ENCODE measurements at places on chromosomes 2 and 18.

- no peak for DNase-seq
Observed at GRCh38 chr18:11179959-11180519, 30.7 kb upstream of the PIEZO2 start.

DNA sequence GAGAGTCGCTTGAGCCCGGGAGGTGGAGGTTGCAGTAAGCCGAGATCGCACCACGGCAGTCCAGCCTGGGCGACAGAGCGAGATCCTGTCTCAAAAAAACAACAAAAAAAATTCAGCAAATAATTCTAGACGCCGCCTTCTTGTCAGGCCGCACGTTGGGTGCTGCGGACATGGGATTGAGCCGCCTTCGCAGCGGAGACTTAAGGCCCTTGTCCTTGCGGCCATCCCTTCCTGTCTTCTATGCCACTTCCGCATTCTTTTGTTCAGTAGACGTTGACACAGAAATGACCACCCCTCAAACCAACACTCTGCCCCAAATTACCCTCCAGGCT lies 15.8 kb downstream of the PTPN18 start:
- DNase-seq = no peak

DNA sequence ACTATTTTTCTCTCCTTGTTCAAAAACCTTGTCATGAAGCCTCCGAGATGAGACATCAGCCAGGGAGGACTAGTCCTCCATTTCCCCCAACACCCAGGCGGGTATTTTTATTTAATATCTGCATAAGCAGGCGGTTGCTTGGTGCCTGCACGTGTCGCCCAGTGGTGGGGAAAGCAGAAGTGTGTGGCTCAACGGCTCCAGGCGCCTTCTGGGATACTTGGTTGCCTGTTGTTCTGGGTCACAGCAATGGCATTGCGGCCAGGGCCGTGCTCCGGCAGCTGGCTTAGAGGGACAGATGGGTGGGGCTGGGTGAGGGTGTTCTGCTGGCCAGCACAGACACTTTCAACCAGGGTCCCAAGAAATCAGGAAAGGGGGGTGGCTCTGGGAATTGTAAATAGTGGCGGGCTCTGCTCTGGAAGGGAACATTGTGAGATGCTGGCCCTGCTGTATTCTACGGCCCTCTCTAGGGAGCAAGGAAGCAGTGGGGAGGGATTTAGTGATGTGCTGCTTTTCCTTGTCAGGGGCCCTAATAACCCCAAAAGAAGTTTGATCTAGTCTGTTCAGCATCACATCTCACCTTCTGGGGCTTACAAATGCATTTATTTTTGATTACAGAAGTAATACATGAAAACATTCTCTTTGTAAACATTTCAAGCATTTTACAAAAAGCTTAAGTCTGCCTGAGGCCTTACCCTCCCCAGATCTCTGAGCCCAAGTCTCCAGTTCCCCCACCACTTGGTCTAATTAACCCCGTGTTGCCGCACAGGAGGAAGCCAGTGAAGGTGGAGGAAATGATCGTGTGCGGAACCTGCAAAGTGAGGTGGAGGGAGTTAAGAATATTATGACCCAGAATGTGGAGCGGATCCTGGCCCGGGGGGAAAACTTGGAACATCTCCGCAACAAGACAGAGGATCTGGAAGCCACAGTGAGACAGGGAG lies 1.1 kb downstream of the VAMP8 start:
- no peak for DNase-seq

DNA sequence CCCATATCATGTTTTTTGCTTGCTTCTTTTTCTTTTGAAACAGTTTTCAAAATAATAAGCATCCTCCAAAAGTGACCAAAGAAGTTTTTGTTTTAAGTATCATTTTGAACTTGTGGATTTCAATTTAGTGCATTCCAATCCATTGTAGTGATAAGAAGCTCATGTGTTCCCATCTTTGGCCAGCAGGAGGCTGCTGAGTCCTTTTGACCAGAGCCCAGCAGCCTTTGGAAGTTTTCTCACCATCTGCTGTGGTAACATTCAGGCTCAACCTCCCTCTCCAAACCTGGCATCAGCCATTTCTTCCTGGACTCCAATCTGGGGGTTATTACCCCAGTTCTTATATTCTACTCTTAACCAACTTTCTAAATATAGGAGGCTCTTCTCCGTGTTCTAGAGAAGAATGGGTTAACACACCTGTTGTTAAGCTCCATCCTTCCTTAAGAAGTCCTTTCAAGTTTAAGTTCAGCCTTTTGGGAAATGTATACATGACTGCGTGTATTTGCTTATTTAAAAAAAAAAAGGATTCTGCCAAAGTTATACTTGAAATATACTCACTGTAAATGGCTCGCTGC lies 39.0 kb upstream of the MAL start:
- DNase-seq = no peak

DNA sequence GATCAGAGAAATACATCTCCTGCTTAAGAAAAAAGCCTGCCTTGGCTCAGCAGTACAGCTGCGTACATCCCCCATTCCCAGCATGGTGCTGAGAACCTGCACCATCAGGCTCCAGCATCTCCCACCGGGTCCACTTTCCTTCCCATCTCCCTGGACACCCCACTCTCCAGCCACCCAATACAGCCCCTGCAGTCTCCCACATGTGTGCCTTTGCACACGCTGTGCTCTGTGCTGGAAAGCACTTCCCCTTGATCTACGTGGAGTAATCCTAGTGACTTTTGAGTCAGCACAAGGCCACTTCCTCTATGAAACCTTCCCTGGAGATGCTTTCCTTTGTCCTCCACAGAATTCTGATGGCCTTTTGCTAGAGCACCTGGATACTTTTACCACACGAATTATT lies 17.0 kb downstream of the STAT1 start:
- DNase-seq = no peak

DNA sequence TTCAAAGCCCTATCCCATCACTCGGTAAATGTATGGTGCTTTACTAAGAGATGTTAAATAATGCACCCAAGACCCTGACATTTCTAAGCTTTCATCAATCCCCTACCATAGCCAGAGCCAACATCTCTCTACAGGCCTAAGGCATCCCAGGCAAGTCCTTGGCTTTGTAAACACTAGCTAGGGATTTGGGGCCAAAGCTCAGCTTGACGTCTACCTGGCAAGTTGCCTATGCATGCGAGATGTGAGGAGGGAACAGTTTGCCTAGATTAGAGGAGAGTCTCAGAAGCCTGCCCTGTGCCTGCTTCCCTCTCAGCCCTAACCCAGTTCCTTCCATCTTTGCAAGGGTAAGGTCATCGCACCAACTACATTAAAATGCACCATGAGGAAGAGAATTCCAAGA lies 221.5 kb upstream of the NCKAP5 start:
- DNase-seq = no peak

- no peak for DNase-seq
Observed at GRCh38 chr2:127357591-127357990, 30.2 kb downstream of the MAP3K2 start.

DNA sequence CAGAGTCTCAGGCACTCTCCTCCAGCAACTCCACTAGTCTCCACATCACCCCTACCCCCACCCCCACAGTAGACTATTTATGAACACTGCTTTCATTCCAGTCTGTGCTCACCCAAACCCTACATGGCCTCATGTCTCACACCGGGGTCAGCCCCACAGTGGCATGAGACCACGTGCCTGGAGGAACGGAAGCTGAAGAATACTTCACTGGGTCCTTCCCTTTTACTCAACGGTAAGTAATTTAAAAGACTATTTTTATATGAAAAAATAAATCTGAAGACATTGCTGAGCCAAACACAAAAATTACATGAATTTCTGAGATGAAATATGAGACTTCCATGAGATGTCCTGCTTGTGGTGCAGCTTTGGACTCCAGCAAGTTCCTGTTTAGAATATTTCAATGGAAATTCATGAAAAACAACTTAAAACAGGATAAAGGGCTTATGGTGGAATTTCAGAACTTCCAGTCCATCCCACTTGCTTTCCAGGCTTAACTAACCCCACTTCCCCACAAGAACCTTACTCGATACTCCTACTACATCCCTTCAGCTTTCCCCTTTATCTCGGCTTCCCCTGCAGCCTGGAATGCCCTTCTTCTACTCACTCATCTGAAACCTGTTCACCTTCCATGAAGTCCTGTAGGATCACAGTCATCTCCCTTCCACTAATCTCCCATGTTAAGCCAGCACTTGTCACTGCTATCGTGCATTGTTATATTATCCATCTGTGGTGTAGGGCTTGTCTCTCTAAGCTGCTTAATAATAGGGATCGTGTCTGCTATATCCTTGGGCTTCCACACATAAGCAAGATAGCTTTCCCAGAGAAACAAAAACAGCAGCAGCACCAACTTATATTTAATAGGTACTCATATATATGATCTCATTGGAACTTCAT lies 47.9 kb downstream of the SLC14A1 start:
- DNase-seq = no peak

Measured in NCI-H446 treated with DMSO at 0.1 percent for 48 hours (cell line).